A549 treated with CORT108297 at 1 μM for 4 hours (cell line): ENCODE measurements at places on chromosomes 5 and 9. TPM values are rescaled to one million over a fixed set of nuclear protein-coding genes. Genes with fewer than 3 reads are reported as not detected.

REEP2 gene
- total RNA-seq: 6.5 to 8.1 TPM (median 6.8 TPM) in 5 replicates

MEGF10 gene
- not detected in 5 replicates for total RNA-seq

FOXI1 gene
- not detected in 5 replicates for total RNA-seq

COL23A1 gene
- total RNA-seq: not detected in 5 replicates

CTXN3 gene
- not detected in 5 replicates for total RNA-seq

MYMK gene
- not detected in 5 replicates for total RNA-seq

ERCC8 gene
- total RNA-seq: 13.0 to 19.8 TPM (median 13.7 TPM) in 5 replicates
